ENCODE measurements at places on chromosomes 4 and X.

GRCh38 chr4:27062256-27062655, 201.6 kb downstream of the STIM2 start:
- DNase-seq: no peak

DNA sequence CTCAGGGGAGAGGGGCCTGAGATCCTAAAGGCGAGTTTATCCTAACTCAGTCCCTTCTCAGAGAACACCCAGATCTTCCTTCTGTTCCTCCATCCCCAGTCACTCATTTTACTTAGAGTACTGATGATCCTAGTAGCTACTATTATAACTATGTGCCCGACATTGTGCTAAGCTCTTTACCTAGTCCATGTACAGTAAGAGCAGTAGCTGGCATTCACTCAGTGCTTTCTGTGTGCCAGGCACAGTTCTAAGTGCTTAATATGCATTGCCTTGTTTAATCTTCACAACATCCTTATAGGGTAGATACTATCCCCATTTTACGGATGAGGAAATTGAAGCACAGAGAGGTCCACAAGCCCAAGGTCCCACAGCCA, 58.3 kb downstream of the FRMPD3 start:
- no peak for DNase-seq

GRCh38 chr4:46931981-46932380, 22.9 kb upstream of the COX7B2 start:
- DNase-seq: peak; percentile 32

DNA sequence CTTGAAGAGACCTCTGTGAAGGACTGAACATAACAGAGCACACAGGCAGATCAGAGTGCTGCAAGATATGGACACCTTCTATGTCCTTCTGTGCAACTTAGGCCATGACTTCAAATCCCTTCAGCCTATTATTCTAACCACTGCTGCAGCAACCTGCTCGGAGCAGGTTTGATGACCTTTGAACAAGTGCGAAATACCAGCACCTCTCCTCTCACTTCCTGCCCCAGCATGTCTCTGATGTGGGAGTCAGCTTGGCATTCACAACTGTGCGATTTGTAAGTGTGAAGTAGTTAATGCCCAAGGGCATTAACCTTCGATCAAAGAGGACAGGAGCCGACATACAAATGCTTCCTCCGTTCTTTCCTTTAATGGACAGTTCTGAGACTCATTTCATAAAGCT, 1.6 kb upstream of the EXOC1 start:
- DNase-seq: no peak

DNA sequence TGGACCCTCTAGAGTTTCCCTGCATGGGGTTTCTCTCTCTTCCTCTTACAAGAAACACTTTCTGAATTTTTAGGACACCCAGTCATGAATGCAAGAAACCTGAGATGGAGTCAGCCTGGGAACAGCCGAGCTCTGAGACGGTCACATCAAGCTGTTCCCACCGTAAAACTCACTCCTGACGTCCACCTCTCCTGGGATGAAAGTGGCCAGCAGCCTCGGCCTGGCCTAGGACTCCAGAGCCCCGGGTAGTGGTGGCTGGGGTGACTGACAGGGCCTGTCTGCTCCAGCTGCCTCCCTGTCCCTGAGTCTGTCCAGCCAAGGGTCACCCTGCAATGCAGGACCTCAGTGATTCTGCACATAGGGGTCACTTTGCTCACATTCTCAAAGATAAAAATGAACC, 217.8 kb downstream of the SHOX start:
- DNase-seq: no peak

DNA sequence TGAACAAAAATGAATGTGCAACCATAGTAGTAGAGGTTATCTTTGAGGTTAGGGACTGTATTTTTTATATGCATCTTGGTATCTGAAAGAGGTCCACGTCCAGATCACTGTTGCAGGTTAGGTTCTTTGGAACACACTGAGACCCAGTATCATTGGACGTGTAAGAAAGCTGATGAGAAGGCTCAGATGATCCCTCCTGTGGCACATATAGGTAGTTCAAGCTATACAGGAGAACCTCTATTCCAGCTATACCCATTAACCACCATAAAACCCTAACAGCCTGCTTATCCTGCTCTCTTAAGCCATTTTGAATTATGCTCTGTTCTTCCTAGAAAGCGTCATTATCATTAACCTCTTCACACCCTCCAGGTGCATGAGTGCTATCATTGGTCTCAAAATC, 930.7 kb upstream of the HS3ST1 start:
- no peak for DNase-seq

GRCh38 chr4:118033148-118034052, 886 bp upstream of the NDST3 start:
- peak; percentile 58 for DNase-seq
